Stimulated activated CD8-positive, alpha-beta memory T cell treated with anti-CD3 and anti-CD28 coated beads, Interleukin-15, amount 100 ng/mL, for 4 hours (primary cell): ENCODE measurements at places on chromosomes 7 and 10.

DNA sequence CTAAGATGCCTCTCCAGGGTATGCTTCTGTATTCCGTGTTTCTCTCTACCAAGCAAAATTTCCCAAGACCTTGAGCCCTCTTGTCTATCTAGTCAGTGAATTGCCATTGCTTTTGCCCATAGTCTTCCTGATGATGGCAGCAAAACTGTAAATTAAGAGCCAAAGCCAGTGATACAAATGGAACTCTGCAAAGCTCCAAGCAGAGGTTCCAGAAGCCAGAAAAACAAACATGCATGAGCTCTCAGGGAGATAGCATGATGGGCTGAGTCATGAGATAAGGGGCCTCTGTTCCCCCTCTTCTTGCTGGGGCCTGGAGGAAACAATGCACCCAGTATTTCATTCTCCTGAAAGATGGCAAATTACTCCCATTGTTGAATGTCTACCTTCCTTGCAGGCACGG lies 24.7 kb downstream of the LSMEM1 start:
- DNase-seq: no peak

DNA sequence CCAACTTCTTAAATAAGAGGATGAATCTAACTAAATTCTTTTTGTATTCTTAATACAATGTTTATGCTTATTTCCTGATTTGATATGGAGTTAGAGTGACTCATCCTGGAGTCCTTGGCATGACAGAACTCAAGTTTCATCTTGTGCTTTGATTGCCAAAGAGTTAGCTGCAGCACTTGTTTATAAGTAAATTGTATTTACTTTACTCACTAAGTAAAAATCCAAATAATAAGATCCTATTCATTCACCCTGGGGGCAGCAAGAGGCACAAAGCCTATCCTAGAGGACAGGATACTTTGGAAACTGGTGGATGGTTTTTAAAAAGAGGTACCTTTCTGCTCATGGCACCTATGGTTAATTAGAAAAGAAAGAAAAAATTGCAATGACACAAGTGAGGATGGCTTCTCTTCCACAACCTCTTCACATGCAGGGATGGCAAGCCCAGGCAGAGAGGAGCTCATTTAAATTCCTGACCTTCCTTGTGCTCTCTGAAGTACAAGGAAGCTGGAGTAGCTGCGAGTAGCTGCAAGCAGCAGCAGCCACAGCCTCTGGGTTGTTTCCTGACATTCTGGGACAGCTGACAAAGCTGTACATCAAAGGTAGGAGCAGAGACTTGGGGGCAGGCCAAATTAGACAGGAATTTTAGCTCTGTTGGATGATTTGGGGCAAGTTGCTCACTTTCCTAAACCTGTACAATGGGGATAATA lies 28.5 kb upstream of the CROT start:
- DNase-seq: no peak

GRCh38 chr7:112449353-112449752 lies 907 bp upstream of the IFRD1 start:
- peak; percentile 46 for DNase-seq

- DNase-seq: no peak
Observed at GRCh38 chr7:69640216-69640615, 41.9 kb downstream of the AUTS2 start.

GRCh38 chr7:43105521-43106120 lies 6.8 kb upstream of the HECW1 start:
- DNase-seq: no peak

DNA sequence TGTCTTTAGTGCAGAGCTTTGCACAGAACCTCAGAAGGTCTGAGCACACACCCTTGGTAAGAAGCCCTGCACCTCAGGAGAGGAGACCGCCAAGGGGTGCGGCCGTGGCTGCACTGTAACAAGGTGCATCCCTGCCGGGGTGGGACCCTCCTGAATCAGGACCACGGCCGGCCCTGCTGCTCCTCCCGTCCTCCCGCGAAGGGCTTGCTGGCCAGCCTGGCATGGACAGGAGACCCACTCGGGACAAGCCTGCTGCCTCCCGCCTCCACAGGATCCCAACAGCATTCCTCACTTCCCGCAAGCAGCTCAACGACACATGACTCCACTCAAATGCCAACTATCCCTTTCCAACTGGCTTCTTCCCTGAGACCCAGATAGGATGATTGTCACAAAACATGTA lies 12.8 kb downstream of the WDR86 start:
- no peak for DNase-seq

DNA sequence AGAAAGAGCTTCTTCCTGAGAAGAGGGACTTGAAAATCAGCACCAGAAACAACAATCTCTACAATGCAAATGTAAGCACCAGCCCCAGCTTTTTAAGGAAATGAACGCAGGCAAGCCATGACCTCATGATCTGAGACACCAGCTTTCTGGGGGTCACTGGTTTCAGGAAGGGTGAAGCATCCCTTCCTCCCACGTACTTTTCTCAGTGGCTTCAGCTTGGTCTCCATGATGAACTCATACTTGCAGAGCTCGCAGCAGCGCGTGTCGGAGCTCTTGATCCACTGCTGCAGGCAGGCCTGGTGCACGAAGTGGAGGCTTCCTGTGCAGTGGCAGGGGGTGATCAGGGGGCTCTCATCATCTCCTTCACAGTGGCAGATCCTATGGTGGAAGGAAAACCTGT lies 87.0 kb downstream of the ALOX5 start:
- no peak for DNase-seq

DNA sequence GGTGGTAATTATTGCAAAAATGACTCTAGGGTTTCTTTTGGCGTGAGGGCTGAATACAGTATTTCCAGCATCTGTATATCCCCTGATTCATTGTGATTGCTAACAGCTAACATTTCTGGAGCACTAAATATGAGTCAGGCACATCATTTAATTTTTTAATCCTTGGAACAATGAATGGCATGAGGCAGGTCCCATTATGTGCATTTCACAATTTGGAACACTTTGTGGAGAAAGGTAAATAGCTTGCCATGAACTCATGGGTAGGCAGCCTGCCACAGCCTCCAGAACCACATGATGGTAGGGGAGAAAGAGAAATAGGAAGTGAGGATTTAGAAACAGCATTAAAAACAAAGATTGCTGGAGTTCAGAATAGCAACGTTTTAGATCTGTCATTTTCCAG lies 1.7 kb downstream of the NPTX2 start:
- DNase-seq: no peak

- DNase-seq: no peak
Observed at GRCh38 chr10:14880229-14880628, 1.6 kb downstream of the SUV39H2 start.

- no peak for DNase-seq
Observed at GRCh38 chr10:122054048-122055025, 65.4 kb downstream of the TACC2 start.

DNA sequence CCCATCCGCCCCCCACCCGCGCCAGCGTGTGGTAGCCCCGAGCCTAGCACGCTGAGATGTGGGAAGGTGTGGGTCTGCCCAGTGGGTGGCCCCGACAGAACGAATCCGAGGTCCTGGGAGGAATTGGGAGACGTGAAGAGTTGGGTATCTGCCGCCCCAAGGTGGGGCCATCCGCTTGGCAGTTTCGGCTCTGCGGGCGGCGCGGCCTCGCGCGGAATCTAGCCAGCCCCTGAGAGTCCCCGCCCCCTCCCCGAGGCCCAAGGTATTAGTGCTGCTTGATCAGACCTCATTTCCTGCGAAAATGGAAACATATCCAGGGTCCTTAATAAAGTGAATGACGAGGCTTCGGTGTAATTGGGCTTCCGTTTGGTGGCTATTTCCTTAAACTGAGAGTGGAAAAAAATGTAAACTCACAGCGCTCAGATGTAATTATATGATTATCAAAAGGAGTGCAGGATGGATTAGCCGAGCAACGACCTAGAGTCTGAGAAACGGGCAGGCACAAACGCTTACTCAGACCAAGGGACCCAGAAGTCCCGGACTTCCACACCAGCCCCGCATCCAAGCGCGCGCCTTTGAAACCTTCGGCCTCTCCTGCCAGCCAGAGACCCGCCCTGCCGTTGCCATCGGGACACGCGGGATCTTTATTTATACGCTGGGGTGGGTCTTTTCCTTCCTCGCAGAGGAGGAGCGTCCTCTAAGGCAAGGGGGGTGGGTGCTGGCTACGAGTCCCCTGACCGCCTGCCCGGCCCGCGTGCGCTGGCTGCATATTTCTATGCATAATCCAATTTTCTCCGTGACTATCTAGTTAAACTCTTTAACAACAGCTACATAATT lies 12.8 kb downstream of the LBX1 start:
- no peak for DNase-seq

GRCh38 chr10:34145715-34146114 lies 669.4 kb downstream of the PARD3 start:
- DNase-seq: no peak

DNA sequence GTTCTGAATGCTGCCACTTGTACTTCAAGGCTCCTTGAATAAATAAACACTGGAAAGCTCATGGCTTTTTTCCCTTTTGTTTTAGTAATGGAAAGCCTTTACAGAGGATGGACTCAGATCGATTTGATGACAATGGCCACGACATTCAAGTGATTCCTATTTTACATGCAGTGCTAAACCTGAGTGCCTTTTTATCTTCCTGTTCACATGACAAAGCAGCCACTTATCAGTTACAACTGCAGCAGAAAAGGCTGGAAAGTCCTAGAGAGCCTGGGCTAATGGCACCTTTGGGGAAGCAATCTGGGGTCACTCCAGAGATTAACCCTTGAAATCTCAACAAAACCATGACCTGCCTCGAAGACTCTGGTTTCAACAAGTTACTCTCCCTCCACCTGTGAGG lies 249.0 kb upstream of the AUTS2 start:
- DNase-seq: no peak

- DNase-seq: no peak
Observed at GRCh38 chr7:94050046-94050445, 45.9 kb upstream of the BET1 start.

- DNase-seq: no peak
Observed at GRCh38 chr10:61110188-61110844, 166.3 kb upstream of the RHOBTB1 start.

- DNase-seq: no peak
Observed at GRCh38 chr10:125169915-125170314, 9.6 kb upstream of the CTBP2 start.

- DNase-seq: no peak
Observed at GRCh38 chr10:69913606-69914382, 112.1 kb downstream of the COL13A1 start.

GRCh38 chr7:32200646-32201045 lies 130.4 kb upstream of the PDE1C start:
- no peak for DNase-seq

DNA sequence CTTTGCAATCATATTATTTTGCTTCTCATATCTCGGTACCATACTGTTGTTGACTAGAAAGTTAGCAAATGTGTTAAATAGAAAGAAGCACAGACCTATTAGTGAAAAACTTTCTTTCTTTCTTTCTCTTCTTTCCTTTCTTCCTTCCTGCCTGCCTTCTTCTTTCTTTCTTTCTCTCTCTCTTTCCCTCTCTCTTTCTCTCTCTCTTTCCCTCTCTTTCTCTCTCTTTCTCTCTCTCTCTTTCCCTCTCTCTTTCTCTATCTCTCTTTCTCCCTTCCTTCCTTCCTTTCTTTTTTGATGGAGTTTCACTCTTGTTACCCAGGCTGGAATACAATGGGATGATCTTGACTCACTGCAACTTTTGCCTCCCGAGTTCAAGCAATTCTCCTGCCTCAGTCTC lies 1160.6 kb downstream of the GATA3 start:
- no peak for DNase-seq

DNA sequence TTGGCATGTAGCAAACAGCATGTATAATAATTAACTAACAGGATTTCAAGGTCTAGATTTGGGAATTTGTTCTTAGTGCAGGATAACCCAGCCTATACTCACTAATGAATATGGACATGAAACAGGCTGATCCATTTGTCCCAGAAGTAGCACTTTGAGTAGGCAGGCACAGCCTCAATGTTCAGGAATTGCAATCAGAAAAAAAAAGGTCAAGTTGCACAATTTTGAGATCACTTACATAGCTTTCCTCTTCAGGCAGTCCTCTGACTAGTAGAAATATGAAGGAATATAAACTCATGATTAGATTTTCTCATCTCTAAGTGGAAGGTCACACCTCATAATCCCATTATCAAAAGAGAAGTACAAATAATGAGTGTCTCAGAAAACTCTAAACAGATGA lies 921.4 kb upstream of the CELF2 start:
- DNase-seq: no peak

DNA sequence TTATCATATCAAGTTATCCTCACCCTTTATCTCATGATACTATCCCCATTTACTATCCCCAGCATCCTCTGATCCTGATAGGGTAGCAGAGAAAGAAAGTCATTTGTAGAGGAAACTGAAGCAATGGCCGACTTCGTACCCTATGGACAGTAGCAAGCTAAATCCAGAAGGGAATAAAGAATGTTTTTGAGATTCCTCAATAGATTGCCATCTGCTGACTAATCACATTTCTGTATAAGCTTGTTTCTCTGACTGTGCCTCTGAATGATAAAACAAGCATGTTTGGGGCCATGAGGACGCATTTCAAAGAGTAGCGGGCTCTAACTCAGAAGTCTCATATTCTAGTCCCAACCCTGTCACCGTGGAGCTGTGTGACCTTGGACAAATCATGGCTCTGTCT lies 13.2 kb upstream of the FAM107B start:
- DNase-seq: no peak
